ENCODE measurements at places on chromosomes 5 and 9.

GRCh38 chr5:35365758-35366157 is 135.5 kb upstream of the PRLR start:
- DNase-seq = peak; percentile 4

DNA sequence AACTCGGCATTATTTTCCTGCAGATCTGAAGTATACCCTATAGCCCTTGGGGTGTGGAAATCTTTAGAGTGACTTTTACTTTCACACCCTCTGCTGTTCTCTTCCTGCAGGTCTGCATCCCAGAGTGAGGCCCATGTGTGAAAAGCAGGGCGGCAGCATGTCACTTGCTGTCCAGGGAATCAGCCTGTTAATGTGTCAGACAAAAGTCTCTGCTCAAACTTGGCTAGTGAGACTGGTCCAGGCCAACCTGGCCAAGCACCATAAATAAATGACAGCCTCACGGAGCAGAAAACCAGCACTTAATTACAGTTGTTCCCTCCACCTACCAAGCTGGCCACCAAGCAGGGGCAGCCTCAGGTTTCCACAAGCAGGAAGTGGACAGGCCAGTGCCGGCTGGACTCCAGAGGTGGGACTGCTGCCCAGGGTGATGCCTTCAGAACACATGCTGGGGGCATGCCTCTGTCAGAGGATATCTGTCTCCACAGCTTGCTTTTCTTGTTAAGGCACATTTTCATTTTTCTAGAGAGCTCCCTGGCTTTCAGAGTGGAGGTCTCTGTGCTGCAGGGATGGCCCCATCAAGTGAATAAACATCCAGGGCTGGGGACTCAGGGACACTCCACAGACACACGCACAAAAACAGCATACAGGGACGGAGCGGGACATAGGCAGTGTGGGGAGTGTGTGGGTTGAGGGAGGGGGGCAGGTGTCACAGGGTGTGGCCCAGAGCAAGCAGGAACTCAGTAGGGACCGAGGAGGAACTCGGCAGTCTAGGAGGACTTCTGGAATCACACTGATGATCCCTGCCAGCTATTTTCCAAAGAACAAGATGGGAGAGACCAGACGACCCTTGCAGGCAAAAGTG is 243.8 kb upstream of the IRX1 start:
- DNase-seq = no peak

DNA sequence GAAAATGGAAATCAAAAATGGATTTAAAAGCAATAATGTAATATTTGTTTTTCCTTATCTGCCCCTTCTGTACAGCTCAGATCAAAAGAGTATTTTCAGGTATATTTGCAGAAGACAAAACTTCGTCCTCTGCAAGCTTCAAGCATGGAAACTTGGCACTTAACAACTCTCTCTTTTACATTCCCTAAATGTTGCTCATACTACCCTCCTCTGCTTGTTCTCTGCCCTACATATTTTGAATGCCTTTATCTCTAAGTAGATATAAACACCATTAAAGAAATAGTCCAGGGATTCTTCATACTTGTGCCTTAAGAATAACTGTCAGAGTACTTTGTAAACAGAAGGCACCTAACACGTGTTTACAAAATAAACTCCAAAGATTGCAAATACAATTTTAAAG is 19.2 kb upstream of the SMC2 start:
- peak; percentile 85 for DNase-seq

GRCh38 chr9:95822583-95823431 is 52.7 kb upstream of the ERCC6L2 start:
- DNase-seq = peak; percentile 79

DNA sequence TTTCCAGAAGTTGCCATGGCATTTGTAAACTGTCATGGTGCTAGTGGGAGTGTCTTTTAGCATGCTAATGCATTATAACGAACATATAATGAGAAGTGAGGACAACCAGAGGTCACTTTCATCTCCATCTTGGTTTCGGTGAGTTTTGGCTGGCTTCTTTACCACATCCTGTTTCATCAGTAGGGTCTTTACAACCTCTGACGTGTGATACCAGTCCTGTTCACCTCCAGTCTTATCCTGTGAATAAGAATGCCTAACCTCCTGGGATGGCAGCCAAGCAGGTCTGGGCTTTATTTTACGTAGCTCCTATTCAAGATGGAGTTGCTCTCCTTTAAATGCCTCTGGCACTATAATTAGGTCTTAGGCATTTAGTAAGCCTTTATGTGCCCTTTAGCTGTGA is 20.4 kb upstream of the RFK start:
- DNase-seq = no peak

- no peak for DNase-seq
Measured at GRCh38 chr9:121217609-121218292, 16.1 kb upstream of the RAB14 start.

DNA sequence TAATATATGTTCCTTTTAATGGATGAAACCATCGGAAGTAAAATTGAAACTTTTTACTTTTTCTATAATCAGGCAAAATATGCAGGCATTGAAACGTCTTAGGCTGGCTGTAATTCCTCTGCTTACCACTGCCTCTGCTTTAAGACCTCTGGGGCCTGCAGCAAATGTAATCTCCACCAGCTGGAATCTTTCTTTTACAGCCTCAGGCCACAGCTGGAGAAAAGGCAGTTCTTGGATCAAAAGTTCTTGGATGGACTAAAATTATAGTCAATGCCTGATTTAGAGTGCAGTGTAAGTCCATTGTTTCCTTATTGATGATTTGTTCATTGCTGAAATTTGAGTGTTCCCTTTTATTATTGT is 396.7 kb downstream of the KCTD16 start:
- no peak for DNase-seq

GRCh38 chr9:114696814-114697544 is 15.0 kb upstream of the TEX48 start:
- peak; percentile 7 for DNase-seq

DNA sequence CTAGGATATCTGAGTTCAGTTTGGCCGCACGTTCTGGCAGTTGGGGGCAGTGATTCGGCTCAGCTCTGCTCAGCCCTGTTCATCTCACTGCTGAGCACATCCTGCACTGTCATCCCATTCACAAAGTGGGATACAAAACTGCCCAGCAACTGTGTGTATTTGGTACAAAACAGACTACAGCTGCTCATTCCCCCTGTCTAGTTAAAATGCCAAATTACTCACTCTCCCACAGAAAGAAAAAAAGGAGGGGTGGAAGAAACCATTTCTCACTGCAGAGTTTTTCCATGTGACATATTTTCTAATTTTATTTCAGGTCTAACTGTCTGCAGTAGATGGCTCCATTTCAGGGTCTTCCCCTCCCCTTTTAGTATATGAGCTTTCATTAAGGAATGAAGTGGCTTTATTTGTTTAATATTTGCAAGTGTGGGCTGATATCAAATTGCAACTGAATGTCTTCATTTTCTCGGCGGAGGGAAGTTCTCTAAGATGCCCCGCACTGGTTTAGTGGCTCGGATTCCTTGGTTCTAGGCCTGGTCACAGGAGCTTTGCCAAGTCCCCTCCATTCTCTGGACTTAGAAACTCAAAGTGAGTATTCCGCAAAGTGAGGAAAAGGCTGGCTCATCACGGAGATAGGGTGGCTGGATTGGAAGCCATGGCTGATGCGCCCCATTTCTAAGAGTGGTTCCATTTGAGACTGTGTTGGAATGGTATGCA is 14.7 kb downstream of the COL15A1 start:
- no peak for DNase-seq

GRCh38 chr9:98087420-98088354 is 31.2 kb downstream of the NANS start:
- no peak for DNase-seq

- DNase-seq = no peak
Measured at GRCh38 chr5:13187186-13187585, 757.3 kb downstream of the DNAH5 start.

DNA sequence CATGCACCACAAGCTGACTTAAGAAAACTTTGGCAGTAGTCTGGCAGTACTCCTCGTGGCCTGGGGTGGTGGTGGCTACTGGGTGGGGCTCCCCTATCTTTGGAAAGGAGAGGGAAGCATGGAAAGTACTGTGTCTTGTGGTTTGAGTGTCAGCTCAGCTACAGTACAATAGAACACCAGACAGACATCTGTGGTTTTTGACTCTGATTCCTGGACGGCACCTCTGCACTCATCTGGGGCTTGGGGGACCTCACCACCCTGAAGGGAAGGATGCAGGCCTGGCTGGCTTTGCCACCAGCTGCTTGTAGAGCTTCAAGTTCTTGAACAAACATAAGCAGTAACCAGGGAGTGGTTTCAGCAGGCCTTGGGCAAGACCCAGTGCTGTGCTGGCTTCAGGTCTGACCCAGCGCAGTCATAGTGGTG is 40.6 kb downstream of the TNFSF8 start:
- no peak for DNase-seq

DNA sequence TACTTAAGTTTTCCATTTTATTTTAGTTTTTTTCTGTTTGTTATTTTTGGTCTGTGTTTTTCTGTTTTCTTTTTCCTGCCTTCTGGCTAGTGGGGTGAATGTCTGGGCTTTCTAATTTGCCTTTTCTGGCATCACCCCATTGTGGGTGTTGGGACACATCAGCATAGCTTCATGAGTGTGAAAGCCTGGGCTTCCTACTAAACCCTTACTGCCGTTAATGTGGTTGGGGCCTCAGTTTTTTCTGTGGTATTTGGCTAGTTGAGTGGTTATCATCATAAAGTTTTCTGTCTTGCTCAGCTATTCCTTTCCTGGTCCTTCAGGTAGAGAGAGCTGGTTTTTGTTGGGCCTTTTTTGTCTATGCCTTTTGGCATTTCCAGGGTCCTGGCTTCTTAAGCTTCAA is 21.4 kb downstream of the C5orf47 start:
- DNase-seq = no peak

DNA sequence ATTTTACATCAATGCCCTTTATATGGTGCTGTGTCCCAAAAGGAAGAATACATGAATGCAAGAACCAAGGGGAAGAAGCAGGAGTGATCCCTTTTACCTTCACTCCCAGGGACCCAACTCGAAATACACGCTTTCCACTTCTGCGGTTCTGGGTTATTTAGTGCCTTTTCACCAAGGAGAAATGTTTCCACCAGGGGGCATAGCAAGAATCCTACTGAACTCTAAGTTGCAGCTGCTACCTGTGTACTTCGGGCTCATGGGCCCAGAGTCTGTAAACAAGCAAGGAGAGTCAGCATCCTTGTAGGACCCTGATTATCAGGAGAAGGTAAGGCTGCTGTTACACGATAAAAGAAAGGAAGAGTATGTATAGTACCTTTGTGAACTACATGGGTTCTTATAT is 45.7 kb downstream of the DPYSL3 start:
- DNase-seq = peak; percentile 52

DNA sequence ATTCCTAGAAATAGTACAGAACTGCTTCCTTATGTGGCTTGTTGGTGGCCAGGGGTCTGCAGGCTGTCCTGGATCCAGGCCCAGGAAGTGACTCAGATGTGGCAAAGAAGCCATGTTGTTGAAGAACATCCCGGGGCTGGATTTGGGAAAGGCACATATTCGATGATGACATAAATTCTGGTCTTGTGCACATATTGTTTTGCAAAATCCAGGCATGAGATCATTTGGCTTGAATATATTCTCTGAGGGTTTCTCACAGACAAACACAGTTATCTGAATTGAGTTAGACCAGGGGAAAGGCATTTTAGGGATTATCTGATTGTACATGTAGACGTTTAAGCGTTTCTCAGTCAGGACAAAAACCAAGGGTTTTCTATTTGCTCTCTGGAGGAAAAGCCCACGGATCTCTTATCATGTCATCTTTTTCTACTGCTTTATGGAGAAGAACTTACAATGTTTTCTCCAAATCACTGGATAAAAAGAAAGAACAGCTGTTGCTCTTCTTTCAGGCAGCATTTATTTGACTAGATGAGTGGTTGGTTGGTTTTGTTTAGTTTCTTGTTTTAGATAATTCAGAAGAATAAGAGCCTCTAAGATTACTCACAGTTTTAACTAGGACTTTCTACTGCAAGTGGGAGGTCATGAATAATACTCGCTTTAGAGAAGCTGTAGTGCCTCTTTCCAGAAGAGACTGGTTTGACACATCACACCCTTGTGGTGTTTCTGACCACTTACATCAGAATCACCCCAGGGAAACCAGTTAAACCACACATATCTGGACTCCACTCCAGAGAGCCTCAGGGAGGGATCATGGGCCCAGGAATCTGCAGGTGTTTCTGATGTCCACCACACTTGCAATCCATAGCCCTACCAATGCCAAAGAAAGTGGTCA is 29.5 kb upstream of the LHFPL2 start:
- DNase-seq = peak; percentile 35

- peak; percentile 49 for DNase-seq
Measured at GRCh38 chr9:113511856-113512761, 48.6 kb downstream of the RGS3 start.

DNA sequence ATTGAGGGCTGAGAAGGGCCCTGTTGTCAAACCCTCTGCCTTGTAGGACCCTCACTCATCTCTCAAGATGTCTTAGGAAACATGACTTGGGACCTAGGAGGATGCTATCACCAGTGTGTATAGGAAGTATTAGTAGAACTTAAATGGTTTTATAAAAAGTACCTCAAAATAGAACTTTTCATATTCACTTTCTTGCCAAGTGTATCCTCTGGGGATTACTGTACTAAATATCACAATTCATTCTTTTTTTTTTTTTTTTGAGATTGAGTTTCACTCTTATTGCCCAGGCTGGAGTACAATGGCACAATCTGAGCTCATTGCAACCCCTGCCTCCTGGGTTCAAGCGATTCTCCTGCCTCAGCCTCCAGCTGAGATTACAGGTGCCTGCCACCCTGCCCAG is 56.2 kb downstream of the ARHGEF28 start:
- no peak for DNase-seq

DNA sequence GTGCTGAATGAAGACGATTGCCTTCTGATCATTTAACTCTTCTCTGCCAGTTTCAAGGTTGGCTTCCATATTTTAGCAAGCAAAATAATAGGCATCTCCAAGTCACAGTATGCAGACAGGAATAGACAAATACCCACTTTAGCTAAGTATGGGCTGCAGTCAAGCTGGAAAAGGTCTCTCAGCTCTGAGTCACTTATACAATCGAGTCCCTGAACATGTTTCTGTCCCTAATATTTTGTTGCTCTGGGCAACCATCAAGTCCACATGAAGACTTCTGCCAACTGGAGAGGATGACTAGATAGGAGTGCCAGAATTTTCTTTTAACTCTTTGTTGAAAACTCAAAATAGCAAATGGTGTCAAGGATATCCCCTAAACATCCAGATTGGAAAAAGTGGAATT is 575.3 kb downstream of the RAB3C start:
- DNase-seq = no peak

- no peak for DNase-seq
Measured at GRCh38 chr5:135335031-135335828, 63.8 kb downstream of the MACROH2A1 start.

DNA sequence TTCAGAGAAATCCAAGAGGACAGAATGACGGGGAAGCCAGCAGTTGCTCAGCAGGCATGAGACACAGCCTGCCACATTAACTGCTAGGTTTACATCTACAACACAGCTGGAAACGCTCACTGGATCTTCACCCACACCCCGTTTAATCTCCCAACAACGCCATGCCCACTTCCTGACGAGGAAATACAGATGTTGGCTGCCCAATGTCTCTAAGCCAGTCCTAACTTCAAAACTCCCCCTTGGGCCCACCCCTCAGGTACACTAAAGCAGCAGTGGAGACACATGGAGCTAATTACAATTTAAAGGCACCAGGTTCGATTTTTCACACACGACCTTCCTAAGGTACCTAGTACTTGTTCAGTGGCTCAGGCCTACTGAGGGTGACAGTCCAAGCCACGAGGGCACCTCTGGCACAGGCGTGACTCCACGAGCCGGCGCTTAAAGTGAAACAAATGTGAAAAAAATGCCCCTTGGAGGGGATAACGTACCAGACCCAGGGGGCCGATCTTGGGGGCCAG is 904 bp downstream of the RPL12 start:
- DNase-seq = no peak

GRCh38 chr5:10482791-10483530 is 41.3 kb downstream of the ROPN1L start:
- DNase-seq = no peak
